Gastroesophageal sphincter (tissue), 4 donors: ENCODE measurements at places on chromosomes 16 and 17. TPM values are rescaled to one million over a fixed set of nuclear protein-coding genes. Genes with fewer than 3 reads are reported as not detected.

GRCh38 chr17:58969612-58970011 lies 137.1 kb downstream of the TRIM37 start:
- H3K27me3 ChIP-seq: no peaks in the 10 kb centered on the region
- no peak overlapping the region for H3K4me3 ChIP-seq
- H3K36me3 ChIP-seq: no peaks in the 10 kb centered on the region
- no peak overlapping the region for H3K27ac ChIP-seq
- no peaks in the 10 kb centered on the region for H3K4me1 ChIP-seq

- no peaks in the 10 kb centered on the region for H3K4me1 ChIP-seq
- H3K27me3 ChIP-seq: peaks cover 37% of the 10 kb centered on the region
- no peak overlapping the region for H3K4me3 ChIP-seq
- no peaks in the 10 kb centered on the region for H3K36me3 ChIP-seq
- ATAC-seq: no peak
Measured at GRCh38 chr16:57689762-57690558, 4.6 kb upstream of the DRC7 start.

DOC2B gene
- total RNA-seq: 10.5 TPM

DNA sequence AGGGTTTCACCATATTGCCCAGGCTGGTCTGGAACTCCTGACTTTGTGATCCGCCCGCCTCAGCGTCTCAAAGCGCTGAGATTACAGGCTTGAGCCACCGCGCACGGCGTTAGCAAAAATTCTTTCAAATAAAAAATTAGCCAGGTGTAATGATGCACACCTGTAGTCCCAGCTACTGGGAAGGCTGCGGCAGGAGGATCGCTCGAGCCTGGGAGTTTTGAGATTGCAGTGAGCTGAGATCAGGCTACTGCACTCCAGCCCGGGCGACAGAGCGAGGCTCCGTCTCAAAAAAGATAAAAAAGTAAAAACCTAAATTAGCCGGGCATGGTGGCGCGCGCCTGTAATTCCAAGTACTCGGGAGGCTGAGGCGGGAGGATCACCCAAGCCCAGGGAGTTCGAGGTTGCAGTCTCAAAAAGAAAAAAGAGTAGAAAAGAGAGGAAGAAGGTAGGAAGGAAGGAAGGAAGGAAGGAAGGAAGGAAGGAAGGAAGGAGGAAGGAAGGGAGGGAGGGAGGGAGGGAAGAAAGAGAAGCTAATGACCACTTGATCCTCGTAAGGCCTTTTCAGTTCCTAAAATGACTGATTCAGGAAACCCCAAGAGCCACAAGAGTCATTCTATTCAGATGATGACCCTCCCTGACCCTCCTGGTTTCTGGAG lies 59.2 kb downstream of the SRL start:
- no peak for ATAC-seq
- H3K36me3 ChIP-seq: no peaks in the 10 kb centered on the region
- peak overlapping the region; percentile 64 for H3K4me3 ChIP-seq
- H3K4me1 ChIP-seq: no peaks in the 10 kb centered on the region
- peak overlapping the region; percentile 87 for H3K27ac ChIP-seq

- no peak for ATAC-seq
- no peak overlapping the region for H3K27ac ChIP-seq
- peaks cover 16% of the 10 kb centered on the region for H3K36me3 ChIP-seq
- H3K4me1 ChIP-seq: no peaks in the 10 kb centered on the region
Measured at GRCh38 chr17:1707107-1707506, 3.1 kb downstream of the TLCD2 start.

DNA sequence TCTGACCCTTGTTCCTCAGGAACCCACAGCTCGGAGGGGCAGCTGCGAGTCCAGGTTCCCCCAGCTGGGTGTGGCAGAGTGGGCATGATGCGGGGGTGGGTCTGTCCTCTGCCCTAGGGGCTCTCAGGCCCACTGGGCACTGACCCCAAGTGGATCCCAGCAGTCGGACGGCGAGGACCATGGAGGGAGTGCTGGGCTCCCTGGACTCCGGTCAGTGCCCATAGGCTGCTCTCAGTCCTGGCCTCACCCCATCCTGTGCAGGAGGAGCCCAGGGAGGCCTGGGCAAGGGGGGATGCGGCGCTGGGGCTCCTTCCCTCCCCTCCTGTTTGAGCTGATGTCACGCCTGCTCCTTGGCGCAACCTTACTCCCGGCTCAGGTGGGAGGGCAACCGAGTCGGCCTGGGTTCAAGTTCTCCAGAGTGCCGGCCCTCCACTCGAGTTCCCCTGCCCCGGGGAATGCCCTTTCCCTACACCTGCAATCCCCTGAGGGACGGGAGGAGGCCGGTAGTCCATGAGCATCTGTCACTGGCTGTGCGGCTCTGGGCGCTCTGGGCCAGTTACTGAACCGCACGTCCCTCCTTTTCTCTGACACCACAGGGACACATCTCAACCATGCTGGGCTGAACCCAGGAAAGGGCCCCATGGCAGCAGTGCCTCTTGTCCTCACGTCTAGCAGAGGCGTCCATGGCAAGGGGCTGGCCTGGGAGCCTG lies 52.6 kb upstream of the ACSF3 start:
- no peaks in the 10 kb centered on the region for H3K4me1 ChIP-seq
- H3K4me3 ChIP-seq: no peak overlapping the region
- H3K27ac ChIP-seq: no peak overlapping the region
- peaks cover 100% of the 10 kb centered on the region for H3K27me3 ChIP-seq

UBTF gene
- total RNA-seq: 65.1 TPM

GRCh38 chr17:82960419-82961271 lies 118.8 kb upstream of the METRNL start:
- H3K36me3 ChIP-seq: peaks cover 14% of the 10 kb centered on the region
- no peak for ATAC-seq
- peaks cover 12% of the 10 kb centered on the region for H3K4me1 ChIP-seq
- no peaks in the 10 kb centered on the region for H3K27me3 ChIP-seq

DNA sequence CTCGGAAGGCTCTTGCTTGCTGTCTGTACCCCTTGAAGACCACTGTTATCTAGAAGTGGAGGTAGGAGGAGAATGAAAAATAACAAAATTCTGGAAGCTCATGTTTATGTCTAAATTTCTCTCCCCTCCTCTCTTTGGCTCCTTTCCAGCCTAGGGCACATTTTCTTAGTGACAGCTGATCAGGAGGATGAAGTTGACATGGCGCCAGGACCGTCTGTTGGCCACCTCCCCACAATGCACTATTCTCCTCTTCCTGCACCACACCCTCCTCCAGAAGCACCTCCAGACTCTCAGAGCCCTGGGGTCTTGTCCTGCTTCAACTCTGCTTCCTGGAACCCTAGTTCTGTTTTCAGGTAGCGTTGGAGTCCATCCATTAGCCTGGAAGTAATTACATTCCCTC lies 25.5 kb upstream of the SSTR2 start:
- peaks cover 14% of the 10 kb centered on the region for H3K27me3 ChIP-seq
- ATAC-seq: no peak
- no peaks in the 10 kb centered on the region for H3K4me1 ChIP-seq
- no peak overlapping the region for H3K27ac ChIP-seq
- no peak overlapping the region for H3K4me3 ChIP-seq

TVP23A gene
- 0.16 TPM for total RNA-seq

GRCh38 chr16:88619859-88620815 lies 18.2 kb upstream of the IL17C start:
- no peaks in the 10 kb centered on the region for H3K27me3 ChIP-seq
- H3K4me1 ChIP-seq: no peaks in the 10 kb centered on the region
- peak; percentile 26 for ATAC-seq
- H3K36me3 ChIP-seq: peaks cover 94% of the 10 kb centered on the region
- H3K4me3 ChIP-seq: no peak overlapping the region

- H3K36me3 ChIP-seq: no peaks in the 10 kb centered on the region
- H3K4me3 ChIP-seq: no peak overlapping the region
- ATAC-seq: no peak
- H3K27ac ChIP-seq: no peak overlapping the region
- no peaks in the 10 kb centered on the region for H3K4me1 ChIP-seq
- peaks cover 17% of the 10 kb centered on the region for H3K27me3 ChIP-seq
Measured at GRCh38 chr16:3924763-3925162, 44.2 kb upstream of the CREBBP start.

MOSMO gene
- 14.9 TPM for total RNA-seq

C16orf89 gene
- 0.62 TPM for total RNA-seq

DNA sequence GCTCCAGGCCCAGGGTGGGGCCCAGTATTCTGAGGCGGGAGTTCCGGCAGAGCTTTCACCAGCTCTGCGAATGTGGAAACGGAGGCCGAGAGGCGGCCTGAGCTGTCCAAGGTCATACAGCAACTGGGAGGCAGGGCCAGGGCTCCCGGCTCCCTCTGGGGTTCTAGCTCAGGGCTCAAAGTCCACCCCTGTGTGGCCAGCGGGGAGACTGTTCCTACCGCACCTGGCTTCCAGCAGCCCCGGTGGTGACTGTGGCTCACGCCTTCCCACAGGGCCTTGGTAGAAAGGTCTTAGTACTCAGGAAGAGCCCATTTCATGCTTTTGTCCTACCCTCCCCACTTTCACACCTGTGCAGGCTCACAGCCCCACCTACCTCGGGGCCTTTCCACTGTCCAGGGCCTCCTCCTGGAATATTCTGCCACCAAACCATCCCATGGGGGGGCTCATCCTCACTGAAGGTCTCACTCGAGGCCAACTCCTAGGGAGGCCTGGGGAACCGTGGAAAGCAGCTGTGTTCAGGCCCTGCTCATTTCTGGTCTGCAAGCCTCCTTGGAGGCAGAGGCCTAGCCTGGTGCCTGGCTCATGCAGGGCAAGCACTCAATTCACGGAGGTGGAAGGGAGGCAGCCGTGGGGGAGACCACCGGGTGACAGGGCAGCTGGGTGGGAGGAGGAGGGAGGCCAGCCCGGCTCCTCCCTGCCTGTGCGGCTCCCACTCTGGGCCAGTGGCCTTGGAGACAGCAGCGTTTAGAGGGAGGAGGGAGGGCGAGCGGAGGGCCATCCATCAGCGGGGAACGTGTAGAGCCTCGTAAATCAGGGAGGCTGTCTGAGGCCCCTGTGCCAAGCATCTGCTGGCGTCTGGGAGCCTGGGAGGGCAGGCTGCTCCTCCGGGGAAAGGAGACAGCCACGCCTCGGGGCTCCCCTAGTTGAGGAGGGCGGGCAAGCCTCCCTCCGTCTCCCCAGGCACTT lies 12.7 kb upstream of the DOC2B start:
- H3K4me1 ChIP-seq: no peaks in the 10 kb centered on the region
- no peak overlapping the region for H3K27ac ChIP-seq
- H3K4me3 ChIP-seq: no peak overlapping the region

RTN4RL1 gene
- 0.81 TPM for total RNA-seq

EVI2A gene
- 1.6 TPM for total RNA-seq

DNA sequence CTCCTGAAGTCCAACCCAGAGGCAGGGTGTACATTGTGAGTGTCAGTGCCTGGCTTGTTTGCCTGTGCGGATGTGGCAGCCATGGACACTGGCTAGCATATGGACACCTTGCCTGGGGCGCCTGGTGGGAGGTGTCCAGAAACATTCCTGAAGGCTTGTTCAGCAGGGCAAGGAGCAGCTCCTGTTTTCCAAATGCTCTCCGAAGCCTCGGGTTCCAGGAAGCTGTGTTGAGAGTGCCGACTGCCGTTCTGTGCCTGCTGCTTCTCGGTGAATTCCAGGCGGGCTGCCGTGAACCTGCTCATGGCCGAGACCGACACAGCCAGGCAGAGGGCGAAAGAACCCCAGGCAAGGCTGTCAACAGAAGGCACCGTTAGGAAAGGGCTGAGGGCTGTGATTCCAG lies 10.9 kb upstream of the DHRS7C start:
- peaks cover 5% of the 10 kb centered on the region for H3K27me3 ChIP-seq
- H3K4me3 ChIP-seq: no peak overlapping the region
- no peaks in the 10 kb centered on the region for H3K36me3 ChIP-seq
- H3K27ac ChIP-seq: no peak overlapping the region

GRCh38 chr17:19756546-19756945 lies 8.4 kb upstream of the ALDH3A1 start:
- peaks cover 16% of the 10 kb centered on the region for H3K4me1 ChIP-seq
- peaks cover 9% of the 10 kb centered on the region for H3K27me3 ChIP-seq
- H3K27ac ChIP-seq: no peak overlapping the region
- no peak overlapping the region for H3K4me3 ChIP-seq
- no peak for ATAC-seq
- no peaks in the 10 kb centered on the region for H3K36me3 ChIP-seq

BCL6B gene
- 0.93 TPM for total RNA-seq

- H3K36me3 ChIP-seq: no peaks in the 10 kb centered on the region
- no peak overlapping the region for H3K4me3 ChIP-seq
- H3K4me1 ChIP-seq: peaks cover 21% of the 10 kb centered on the region
Measured at GRCh38 chr17:79695797-79696609, 34.7 kb upstream of the ENPP7 start.

ELMO3 gene
- 0.15 TPM for total RNA-seq

- no peak overlapping the region for H3K4me3 ChIP-seq
- no peaks in the 10 kb centered on the region for H3K36me3 ChIP-seq
- ATAC-seq: no peak
- no peaks in the 10 kb centered on the region for H3K4me1 ChIP-seq
- no peaks in the 10 kb centered on the region for H3K27me3 ChIP-seq
Measured at GRCh38 chr17:32240750-32241149, 24.9 kb upstream of the RHBDL3 start.

SLFN14 gene
- not detected for total RNA-seq

GRCh38 chr17:8056232-8056975 lies 17.5 kb downstream of the ALOX15B start:
- H3K27me3 ChIP-seq: peaks cover 58% of the 10 kb centered on the region
- H3K4me3 ChIP-seq: no peak overlapping the region
- no peak overlapping the region for H3K27ac ChIP-seq
- H3K4me1 ChIP-seq: no peaks in the 10 kb centered on the region

GRCh38 chr16:3935921-3936320 lies 55.4 kb upstream of the CREBBP start:
- H3K27ac ChIP-seq: no peak overlapping the region
- H3K4me1 ChIP-seq: peaks cover 4% of the 10 kb centered on the region
- no peak overlapping the region for H3K4me3 ChIP-seq
- H3K36me3 ChIP-seq: no peaks in the 10 kb centered on the region
- no peaks in the 10 kb centered on the region for H3K27me3 ChIP-seq
- no peak for ATAC-seq

- no peak for ATAC-seq
- H3K36me3 ChIP-seq: no peaks in the 10 kb centered on the region
- H3K4me1 ChIP-seq: no peaks in the 10 kb centered on the region
- peaks cover 24% of the 10 kb centered on the region for H3K27me3 ChIP-seq
- no peak overlapping the region for H3K27ac ChIP-seq
Measured at GRCh38 chr17:58184308-58184985, 8.1 kb upstream of the EPX start.

- no peak overlapping the region for H3K27ac ChIP-seq
- no peaks in the 10 kb centered on the region for H3K4me1 ChIP-seq
- peaks cover 58% of the 10 kb centered on the region for H3K27me3 ChIP-seq
- H3K36me3 ChIP-seq: no peaks in the 10 kb centered on the region
- ATAC-seq: no peak
Measured at GRCh38 chr17:66941773-66942450, 22.6 kb upstream of the CACNG4 start.

RHBDL3 gene
- total RNA-seq: 1.8 TPM

DNA sequence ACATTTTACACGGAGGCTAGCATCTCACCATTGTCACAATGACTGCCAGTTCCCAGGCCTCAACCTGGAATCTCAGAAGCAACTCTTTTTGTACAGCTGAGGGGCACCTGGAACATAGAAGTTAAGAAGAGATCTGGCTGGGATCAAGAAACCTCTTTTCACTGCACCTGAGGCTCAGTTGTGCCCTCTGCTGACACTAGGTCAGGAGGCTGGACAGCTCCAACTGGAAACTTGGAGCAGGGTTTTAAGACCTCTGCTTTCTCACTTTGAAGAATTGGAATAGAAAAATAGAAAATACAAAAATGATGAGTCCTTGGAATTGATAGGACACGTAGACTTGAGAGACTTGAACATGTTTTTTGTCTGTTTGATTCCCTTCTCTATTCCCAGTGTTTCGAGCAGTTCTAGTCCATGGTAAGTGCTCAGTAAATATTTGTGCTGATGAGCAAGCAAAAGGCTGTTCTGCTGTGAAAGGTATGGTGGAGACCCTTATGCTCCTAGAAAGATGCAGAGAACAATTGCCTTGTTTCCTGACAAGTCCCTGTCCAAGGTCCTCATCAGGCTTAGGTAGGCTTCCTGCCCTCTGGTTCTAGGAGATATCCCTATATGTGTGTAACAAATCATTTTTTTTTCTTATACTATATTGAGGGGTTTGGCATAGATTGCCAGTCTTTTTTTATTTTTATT lies 13.6 kb upstream of the PPM1D start:
- no peak for ATAC-seq
- no peak overlapping the region for H3K4me3 ChIP-seq
- H3K4me1 ChIP-seq: no peaks in the 10 kb centered on the region

USH1G gene
- total RNA-seq: not detected
